ENCODE measurements at places on chromosomes 3 and 15.

DNA sequence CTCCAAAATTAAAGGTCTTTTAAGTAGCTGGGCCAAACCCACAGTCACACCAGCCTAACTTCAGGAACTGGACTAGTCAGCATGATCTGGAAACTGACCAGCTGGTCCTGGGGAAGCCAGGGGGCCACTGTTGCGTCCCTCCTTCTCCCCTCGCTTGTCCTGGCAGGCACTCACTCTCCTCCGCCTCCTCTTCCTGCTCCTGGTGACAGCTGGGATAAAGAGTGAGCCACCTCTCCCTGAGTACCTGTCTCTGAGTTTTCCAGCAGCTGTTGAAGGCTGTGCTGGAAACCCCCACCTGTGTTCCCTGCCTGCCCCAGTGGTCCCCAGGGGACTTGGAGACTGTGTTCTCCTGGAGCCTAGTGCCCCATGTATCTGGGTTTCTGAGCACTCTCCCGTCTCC, 56.0 kb downstream of the FGD5 start:
- no peak for DNase-seq

- DNase-seq, result no peak
Observed at GRCh38 chr3:9316881-9317361, 45.9 kb upstream of the THUMPD3 start.

GRCh38 chr15:53034767-53035245, 244.7 kb upstream of the ONECUT1 start:
- DNase-seq, result no peak

DNA sequence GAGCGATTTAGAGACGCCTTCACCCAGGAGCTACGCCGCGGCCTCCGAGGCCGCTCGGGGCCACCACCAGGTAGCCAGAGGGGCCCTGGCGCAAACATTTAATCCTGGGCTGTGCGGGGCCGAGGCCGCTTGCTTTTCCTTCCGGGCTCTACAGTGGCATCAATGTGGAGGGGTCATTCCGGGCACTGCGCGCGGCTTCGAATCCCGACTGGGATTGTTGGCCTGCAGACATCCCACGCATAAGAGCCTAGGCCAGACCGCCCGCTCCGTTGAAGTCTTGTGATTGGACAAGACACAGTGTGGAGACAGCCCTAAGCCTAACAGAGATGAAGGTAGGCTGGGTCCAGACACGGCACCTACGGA, 568 bp upstream of the NCBP2 start:
- DNase-seq, result peak; percentile 42

- peak; percentile 99 for DNase-seq
Observed at GRCh38 chr3:101676765-101677435, at the start of gene ZBTB11. Gene ZBTB11 (minus strand): TSS chr3:101677132. CDS start chr3:101676914, 218 bp downstream.

Measured in NCI-H226 (cell line).